ENCODE measurements at places on chromosomes 2 and 18.
A peak's percentile ranks its signal among the peaks of the same experiment; 100 is the strongest.

- DNase-seq: no peak
Observed at GRCh38 chr2:231475965-231476364, 11.7 kb upstream of the NCL start.

DNA sequence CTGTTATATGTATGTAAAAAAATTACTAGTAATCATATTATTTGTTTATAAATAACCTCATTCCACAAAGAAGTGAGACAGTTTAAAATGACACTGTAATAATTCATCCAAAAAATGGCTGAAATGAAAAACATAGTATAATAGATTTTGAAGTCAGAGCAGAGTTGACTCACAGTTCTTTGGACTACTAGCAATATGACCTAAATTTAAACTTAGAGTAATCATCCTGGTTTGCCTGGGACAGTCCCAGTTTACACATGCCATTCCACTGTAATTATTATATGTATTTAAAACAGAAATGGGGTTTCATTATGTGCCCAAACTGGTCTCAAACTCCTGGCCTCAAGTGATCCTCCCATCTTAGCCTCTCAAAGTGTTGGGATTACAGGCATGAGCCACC lies 48.3 kb downstream of the CCDC88A start:
- DNase-seq: no peak

DNA sequence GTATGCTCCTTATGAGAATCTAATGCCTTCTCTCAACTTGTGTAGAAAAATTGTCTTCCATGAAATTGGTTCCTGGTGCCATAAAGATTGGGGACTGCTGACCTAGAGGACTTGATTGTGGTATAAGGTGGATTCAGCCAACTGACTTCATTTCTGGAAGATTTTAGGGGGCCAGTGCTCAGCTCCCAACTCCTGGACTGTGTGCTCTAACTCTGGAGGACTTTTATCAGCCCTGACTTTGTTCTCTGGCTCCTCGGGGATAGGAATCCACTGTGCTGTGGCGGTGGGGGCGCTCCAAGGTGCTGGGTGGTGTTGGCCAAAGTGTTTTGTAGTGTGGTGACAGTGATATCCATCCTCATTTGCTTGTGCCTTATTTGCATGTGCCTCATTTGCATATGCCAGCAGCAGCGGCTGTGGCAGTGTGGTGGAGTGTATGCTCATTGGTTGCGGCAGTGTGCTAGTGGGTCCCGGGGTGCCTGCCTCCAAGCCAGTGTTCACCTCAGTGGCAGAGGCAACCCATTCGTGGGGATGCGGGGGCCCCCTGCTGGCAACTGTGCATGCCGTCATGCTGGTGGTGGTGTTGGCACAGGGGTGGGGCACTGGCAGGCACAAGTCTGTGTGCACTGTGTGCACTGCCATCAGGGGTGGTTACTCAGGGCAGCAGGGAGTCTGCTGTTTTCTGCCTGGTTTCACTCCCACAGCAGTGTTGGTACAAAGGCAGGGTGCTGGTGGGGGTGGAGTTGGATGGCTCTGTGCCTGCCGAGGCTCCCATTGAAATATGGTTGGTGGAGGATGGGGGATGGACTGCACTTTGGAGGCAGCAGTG lies 19.6 kb downstream of the EHBP1 start:
- no peak for DNase-seq

DNA sequence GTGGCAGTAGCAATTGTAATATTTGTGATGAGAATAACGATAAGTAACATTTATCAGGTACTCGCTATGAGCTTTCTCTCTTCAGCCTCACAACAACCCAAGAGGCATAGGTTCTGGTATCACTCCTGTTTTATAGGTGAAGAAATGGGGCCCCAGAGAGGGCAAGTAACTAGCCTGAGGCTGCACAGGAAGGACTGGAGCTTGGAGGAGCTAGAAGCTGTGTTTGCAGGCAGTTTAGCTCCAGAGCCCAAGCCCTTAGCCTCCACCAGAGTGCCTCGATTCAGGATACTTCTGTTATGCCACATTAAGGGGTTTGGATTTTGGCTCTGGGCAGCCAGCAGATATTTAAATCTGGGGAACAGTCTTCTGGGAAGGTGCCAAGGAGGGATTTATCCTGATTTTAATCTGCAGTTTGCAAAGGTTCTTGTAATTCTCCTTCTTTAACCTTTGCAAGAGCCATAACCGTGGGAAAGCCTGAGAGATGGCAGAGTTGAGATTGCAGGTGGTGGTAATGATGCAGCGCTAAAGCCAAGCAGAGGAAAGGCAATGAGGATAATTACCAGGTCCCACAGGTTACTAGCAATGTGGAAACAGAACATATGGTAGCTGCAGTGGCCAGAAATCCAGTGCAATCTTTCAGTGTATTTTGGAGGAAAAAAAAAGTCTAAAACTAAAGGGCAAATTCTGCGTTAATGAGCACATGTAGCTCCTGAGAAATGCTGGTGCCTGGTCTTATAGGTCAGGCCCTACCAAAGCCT lies 9.1 kb downstream of the MOCOS start:
- DNase-seq: no peak

GRCh38 chr2:203461746-203462145 lies 73.4 kb downstream of the RAPH1 start:
- DNase-seq: no peak

DNA sequence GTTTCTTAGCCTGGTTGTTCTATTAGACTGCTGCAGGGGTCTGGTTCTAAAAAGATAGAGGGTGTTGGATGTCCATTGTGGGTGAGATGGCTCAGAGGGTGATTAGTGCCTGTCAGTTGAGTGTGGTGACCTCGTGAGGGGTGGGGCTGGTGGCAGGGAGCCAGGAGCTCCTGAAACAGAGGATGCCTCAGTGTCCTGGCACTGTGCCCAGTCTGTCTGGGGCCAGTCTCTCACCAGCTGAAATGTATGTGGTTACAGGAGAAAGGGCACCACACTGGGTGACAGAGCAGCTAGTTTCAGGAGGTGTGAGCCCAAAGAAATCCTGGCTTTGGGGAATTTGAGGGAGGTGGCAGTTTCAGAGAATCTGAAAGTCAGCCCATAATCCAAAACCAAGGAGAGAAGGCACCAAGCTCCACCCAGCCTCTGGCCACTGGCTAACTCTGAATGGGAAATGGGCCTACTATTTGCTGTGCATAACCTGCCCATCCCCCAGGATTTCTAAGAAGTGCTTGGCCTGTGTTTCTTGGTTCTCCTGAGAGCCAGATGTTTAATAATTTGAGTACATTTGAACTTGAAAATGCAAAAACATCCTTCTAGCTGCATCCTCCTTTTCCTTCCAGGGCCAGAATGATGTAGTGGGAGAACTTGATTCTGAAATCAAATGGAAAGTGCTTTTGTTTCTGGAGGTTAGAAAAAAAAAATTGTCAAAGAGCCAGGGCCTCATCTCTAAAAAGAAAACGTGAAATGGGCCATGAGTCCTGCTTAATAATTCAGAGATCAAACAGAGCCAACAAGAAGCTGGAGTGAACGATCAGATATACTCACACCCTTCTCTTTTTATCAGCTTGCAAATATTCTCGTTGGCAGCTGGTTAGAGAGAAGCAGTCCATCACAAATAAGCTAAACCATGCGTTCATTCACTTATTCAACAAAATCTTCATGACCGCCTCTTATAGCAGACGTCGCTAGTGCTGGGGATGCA lies 92.3 kb downstream of the B3GNT2 start:
- peak; percentile 53 for DNase-seq

DNA sequence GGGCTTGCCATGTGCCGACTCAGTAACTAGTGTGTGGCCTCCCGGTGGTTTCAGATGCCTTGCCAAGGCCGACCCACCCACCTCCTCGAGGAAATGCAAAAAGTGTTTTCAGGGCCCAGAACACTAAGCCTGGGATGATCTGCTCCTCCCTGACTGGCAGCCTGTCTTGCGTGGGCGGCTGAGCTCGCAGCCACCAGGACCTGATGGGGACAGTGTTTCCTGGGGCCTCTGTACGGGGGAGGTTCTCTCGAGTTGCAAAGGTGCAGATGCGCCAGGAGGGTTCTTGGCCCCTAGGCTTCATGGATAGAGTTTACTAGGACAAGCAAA lies 85.2 kb downstream of the GLI2 start:
- peak; percentile 37 for DNase-seq

DNA sequence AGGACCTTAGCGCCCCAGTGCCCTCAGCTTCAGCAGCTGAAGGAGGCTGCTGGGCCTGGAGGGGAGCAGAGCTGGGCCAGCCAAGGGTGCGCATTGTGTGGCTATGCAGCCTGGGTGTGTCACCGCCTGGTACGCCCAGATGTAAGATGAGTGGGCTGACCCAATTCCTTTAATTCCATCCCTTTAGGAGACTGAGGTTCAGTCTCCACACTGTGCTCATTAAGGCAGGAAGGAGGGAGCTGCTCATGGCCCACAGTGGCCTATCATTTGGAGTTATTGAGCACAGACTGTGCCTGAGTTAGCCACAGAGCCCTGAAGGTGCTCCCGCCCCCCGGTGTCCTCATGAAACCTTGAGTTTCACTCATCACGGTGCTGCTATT lies 194.1 kb upstream of the GLI2 start:
- no peak for DNase-seq

DNA sequence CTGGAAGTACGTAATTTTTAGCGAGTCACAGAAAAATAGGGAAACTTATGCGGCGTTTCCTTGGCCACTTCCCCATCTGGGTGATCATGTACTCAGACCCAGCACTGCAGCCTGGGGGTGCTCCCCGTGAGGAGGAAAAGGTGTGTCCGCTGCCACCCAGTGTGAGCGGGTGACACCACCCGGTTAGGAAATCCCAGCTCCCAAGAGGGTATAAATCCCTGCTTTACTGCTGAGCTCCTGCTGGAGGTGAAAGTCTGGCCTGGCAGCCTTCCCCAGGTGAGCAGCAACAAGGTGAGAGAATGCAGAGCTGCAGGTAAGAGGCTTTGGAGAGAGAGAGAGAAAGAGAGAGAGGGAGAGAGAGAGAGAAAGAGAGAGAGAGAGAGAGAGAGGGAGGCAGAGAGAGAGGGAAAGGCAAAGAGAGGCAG lies at the start of gene IL1R2:
Gene IL1R2 (plus strand): TSS at position 240 of the 425 bp plus-strand sequence. CDS start 16,616 bp downstream, outside the sequence.
- DNase-seq: no peak

GRCh38 chr2:99988599-99988998 lies 153.8 kb downstream of the AFF3 start:
- no peak for DNase-seq

GRCh38 chr18:22114526-22115321 lies 54.7 kb upstream of the GATA6 start:
- no peak for DNase-seq

DNA sequence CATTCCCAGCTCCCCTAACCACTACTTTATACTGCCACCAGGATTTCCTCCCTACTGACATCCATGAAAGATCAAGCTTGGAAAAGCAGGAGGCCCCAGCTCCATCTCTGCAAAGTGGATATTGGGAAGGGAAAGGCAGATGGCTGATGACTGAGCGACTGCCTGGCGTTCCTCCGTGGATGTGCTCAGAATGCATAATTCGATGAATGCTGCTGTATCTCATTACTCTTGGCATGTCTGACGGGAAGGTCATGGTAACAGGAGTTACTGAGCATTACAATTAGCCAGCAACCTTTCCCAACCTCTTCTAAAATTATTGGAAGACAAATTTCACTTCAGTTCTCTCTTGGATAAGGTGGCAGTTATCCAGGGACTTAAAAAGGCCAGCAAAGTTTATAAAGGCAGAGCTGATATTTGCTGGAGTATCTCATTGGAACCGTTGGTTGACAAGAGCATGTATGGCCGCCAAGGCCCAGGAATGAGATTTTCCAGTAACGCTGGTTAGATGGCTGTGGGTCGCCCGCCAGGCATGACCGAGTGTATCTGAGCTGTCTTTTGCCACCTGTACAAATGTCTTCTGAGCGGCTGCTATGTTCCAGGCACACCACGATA lies 34.5 kb downstream of the KCNE4 start:
- no peak for DNase-seq

GRCh38 chr2:24107-24506 lies 22.2 kb downstream of the FAM110C start:
- no peak for DNase-seq

- no peak for DNase-seq
Observed at GRCh38 chr18:73153271-73153670, 285.5 kb upstream of the NETO1 start.

DNA sequence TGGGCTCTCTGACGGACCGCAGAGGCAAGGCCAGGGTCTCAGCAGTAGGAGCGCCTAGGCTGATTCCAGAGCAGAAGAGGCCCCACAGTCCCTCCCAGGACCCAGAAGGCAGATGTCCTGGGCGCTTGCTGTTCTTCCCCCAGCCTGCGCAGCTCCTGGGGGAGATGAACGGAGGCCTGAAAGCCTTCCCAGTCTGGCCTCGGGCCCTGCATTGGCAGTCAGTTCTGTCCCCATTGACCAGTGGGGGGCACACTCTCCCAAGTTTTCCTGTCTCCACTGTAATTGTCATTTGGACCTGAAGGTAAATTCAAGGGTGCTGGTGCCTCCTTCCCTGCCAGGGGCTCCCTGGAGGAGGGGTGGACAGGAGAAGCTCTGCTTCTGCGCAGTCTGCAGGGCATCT lies 345.7 kb downstream of the CYP26B1 start:
- DNase-seq: peak; percentile 60

DNA sequence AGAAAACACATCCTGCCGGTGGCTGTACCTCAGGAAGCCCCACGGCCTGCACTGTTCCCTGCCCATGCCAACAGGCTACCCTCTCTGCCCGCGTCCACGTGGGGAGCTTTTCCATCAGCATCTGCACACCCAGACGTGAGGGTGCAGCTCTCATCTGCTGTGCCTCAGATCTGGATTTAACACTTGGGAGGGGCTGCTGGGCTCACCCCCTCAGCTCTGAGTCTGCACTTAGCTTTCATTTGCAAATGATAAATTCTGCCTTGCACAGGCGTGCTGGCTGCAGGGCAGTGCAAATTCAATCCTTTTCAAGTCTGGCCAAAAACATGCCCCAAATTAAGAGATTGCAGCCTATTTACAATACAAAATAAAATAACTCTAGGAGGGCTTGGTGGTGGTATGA lies 245.7 kb downstream of the TWIST2 start:
- no peak for DNase-seq

- peak; percentile 14 for DNase-seq
Observed at GRCh38 chr2:234211797-234212196, 161.3 kb downstream of the SPP2 start.

- no peak for DNase-seq
Observed at GRCh38 chr2:216633616-216634369, 573 bp downstream of the IGFBP2 start.

DNA sequence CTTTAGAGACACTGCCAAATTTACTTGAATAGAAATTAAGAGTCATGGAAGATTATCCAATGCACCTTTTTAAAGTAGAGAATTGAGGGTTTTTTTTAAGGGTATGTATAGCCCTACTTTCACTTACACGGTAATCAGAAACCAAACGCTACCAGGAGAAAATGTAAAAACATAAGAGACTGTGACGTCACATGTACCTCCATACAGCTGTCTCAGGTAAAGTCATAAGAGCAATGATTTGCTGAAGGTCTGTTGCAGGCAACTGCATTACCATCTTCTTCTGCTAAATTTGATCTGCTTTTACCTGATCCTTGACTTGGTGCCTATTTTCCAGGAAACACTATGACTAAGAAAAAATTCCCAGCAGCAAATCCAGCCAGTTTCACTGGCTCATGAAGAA lies 478.5 kb upstream of the DDX18 start:
- DNase-seq: no peak

DNA sequence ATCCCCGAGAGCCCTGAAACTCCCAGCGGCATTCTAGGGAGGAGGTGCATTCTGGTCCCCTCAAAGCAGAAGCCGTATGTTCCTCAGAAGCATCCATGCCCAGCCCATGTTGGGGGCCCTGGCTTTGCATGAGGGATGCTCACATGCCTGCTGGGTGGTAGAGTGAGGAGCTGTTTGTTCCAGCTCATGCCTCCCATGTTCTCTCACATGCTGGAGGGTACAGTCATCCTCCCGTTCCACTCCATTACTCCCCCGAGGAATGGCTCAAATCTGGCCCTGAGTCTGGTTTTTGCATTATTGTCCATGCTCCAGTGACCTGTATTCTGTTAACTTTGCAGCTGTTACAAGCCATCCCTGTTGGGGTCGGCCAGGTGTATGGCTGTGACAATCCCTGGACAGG lies 24.1 kb downstream of the SLC14A2 start:
- no peak for DNase-seq
